Breast epithelium (tissue), 4 donors: ENCODE measurements at places on chromosomes 4 and X. TPM values are rescaled to one million over a fixed set of nuclear protein-coding genes. Genes with fewer than 3 reads are reported as not detected.

TCEAL9 gene
- 47.4 TPM for total RNA-seq

FGF13 gene
- 13.1 TPM for total RNA-seq

TMEM35A gene
- 0.33 TPM for total RNA-seq

SASH3 gene
- 6.6 TPM for total RNA-seq

MFAP3L gene
- 5.1 TPM for total RNA-seq

TSPAN6 gene
- total RNA-seq, result 30.9 TPM

CTAG1A gene
- 2.3 TPM for total RNA-seq

TENM3 gene
- 8.8 TPM for total RNA-seq

MAP7D3 gene
- 10.5 TPM for total RNA-seq

ZNF674 gene
- 7.3 TPM for total RNA-seq

TMPRSS11B gene
- not detected for total RNA-seq

HERC5 gene
- 5.0 TPM for total RNA-seq

DNA sequence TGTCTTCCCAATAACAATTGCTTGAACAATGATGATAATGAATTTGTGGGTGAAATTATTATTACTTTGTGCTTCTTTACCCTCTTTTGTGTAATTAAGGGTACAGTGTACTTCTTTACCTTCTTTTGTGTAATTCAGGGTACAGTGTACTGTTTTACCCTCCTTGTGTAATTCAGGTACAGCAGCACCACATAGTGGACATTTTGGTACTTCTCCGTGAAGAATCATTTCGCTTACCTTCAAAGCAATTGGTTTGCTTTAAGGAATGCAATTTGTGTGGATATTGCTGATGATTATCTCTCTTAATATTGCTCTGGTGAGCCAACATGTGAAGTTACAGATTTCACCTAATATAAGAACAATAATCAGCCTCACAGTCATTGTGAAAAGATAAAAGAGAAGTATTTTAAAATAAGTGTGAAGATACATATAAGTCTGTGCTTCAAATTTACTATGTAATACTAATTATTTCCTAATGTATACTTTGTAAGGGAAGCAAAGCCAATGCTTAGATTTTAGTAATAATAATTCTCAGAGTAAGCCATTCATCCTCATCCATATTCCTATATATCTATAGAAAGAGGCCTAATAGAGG is 27.2 kb upstream of the SEC24B start:
- H3K4me1 ChIP-seq, result no peaks in the 10 kb centered on the region
- no peaks in the 10 kb centered on the region for H3K27me3 ChIP-seq
- H3K36me3 ChIP-seq, result no peaks in the 10 kb centered on the region
- H3K27ac ChIP-seq, result no peak overlapping the region

- H3K27ac ChIP-seq, result no peak overlapping the region
- H3K4me3 ChIP-seq, result no peak overlapping the region
- no peaks in the 10 kb centered on the region for H3K27me3 ChIP-seq
- no peak for DNase-seq
These were observed 29.5 kb downstream of the ARHGAP10 start for GRCh38 chr4:147761218-147761883.

DNA sequence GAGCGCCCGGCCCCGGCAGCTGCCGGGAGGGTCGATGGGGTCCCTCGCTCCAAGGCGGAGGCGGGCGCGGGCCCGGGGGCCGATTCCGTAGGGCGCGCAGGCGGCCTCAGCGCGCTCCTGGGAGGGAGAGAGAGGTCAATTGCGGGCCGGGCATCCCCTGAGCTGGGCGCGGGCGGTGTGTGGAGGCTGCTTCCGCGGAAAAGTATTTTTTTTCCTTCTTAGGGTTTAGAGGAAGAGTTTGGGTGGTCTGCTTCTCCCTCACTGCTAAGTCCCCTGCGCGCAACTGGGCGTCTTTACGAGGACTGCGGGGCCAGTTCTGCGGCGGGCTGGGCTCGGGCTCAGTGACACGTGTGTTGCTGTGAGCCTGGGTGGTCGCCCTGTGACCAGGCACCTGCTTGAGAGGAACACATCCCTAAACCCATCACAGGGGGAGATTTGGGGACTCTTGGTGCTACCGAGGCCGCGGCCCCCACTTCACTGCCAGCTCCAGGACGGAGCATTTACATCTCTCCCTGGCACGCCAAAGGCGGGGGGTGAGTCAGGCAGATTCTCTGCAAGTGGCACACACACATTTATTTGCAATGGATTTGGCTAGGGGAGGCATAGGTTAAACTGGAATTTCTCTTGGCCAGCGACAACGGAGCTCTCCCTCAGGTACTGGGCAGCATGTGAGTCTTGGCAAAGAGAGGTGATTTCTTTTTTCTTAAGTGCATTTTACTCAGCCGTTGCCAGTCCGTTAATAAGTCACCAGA is 151.2 kb upstream of the SLC4A4 start:
- no peaks in the 10 kb centered on the region for H3K36me3 ChIP-seq
- DNase-seq, result no peak
- H3K4me1 ChIP-seq, result no peaks in the 10 kb centered on the region
- H3K27ac ChIP-seq, result peak overlapping the region; percentile 16

- peaks cover 46% of the 10 kb centered on the region for H3K27me3 ChIP-seq
- DNase-seq, result no peak
- no peak overlapping the region for H3K4me3 ChIP-seq
- H3K4me1 ChIP-seq, result no peaks in the 10 kb centered on the region
- H3K36me3 ChIP-seq, result no peaks in the 10 kb centered on the region
- H3K27ac ChIP-seq, result no peak overlapping the region
These were observed 7.1 kb downstream of the BEX1 start for GRCh38 chrX:103056902-103057301.

GRCh38 chr4:174437749-174438148 is 84.5 kb downstream of the HPGD start:
- no peak for DNase-seq
- no peaks in the 10 kb centered on the region for H3K27me3 ChIP-seq
- H3K36me3 ChIP-seq, result no peaks in the 10 kb centered on the region
- H3K27ac ChIP-seq, result no peak overlapping the region
- H3K4me1 ChIP-seq, result no peaks in the 10 kb centered on the region
- H3K4me3 ChIP-seq, result no peak overlapping the region

DNA sequence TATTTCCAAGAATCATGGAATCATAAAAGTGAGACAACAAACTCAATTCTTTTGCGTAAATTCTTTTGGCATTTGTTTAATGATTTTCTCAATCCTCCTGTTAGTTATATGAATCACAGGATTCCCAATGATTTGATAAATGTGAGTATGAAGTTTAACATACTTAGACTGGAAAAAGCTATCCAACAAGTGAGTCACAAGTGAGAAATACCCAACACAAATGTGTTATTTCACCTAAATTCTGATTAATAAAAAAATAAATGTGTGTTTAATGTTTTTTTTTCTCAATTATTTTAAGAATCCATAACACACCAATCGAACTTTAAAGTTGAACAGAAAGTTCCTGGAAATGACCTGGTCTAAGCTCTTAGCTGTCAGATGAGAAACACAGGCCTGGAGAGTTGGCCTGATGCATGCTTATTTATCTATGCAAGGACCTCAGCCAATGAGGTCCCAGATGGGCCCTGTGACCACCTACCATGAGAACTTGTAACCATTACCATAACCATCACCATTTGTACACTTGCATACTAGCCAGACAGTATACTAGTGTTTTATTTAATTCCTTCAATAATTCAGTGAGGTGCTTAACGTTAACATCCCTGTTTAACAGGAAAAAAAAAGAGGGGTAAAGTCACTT is 386.7 kb downstream of the SPRY1 start:
- H3K27me3 ChIP-seq, result no peaks in the 10 kb centered on the region
- no peaks in the 10 kb centered on the region for H3K4me1 ChIP-seq
- DNase-seq, result no peak
- no peaks in the 10 kb centered on the region for H3K36me3 ChIP-seq

DNA sequence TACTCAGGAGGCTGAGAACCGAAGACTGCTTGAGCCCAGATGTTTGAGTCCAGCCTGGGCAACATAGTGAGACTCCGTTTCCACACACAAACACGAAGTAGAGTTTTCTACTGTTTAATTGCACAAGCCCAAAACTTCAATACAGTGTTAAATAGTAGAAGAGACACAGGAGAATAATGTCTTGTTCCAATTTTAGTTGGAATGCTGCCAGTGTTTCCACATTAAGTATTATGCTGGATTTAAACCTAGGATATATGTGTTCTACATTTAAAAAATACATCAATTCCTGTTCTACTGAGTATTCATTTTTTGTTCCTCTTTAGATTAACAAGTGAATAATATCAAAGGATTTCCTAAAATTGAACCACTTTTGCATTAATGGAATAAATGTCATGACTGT is 91.3 kb downstream of the LCORL start:
- H3K4me3 ChIP-seq, result no peak overlapping the region
- no peaks in the 10 kb centered on the region for H3K4me1 ChIP-seq
- no peak overlapping the region for H3K27ac ChIP-seq
- DNase-seq, result no peak
- H3K36me3 ChIP-seq, result peaks cover 3% of the 10 kb centered on the region

GRCh38 chr4:88907478-88907877 is 149.5 kb downstream of the FAM13A start:
- no peak overlapping the region for H3K4me3 ChIP-seq
- H3K27ac ChIP-seq, result no peak overlapping the region
- no peaks in the 10 kb centered on the region for H3K27me3 ChIP-seq
- no peaks in the 10 kb centered on the region for H3K36me3 ChIP-seq
- DNase-seq, result no peak

- no peaks in the 10 kb centered on the region for H3K36me3 ChIP-seq
- peaks cover 6% of the 10 kb centered on the region for H3K27me3 ChIP-seq
- DNase-seq, result no peak
- no peaks in the 10 kb centered on the region for H3K4me1 ChIP-seq
- H3K4me3 ChIP-seq, result no peak overlapping the region
These were observed 71.7 kb downstream of the MID1 start for GRCh38 chrX:10548688-10549087.

GRCh38 chr4:48047421-48047844 is 30.9 kb downstream of the NIPAL1 start:
- no peaks in the 10 kb centered on the region for H3K4me1 ChIP-seq
- no peak overlapping the region for H3K27ac ChIP-seq
- H3K36me3 ChIP-seq, result no peaks in the 10 kb centered on the region

DNA sequence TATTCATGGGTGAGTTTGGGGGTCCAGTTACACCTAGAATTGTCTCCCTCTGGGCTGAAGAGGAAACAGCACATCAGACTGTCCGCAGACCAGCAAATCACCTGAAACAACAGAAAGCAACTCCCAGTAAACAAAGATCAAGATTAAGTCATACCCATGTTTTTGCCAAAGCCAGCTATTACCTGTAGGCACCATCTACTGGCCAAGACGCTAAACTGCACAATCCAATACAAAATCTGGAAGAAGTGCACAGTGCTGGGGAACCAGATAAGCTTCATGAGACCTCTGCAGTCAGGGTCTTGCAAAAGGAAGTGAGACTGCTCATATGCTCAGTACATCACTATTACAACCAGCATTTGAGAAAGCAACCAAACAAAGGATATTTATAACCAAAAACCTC is 157.5 kb upstream of the ITM2A start:
- H3K27ac ChIP-seq, result no peak overlapping the region
- H3K27me3 ChIP-seq, result no peaks in the 10 kb centered on the region
- H3K36me3 ChIP-seq, result no peaks in the 10 kb centered on the region
- DNase-seq, result no peak

DNA sequence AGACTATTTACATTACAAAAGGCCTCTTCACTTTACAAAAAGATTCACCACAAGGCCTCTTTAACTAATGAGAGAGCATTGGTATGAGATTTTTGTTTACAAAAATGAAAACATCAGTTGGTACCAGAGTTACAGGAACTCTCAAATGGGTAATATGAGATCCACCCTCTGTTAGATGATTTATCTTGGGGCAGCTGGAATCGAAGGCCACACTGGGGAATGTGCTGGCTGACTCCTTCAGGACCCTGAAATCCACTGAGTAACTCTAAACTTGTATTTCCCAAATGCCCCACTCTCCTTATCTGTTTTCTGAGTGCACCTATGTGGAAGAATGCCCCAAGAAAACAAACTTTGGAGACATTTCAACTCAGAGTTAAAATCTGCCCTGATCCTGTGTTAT is 232.9 kb upstream of the F9 start:
- no peaks in the 10 kb centered on the region for H3K4me1 ChIP-seq
- H3K27ac ChIP-seq, result no peak overlapping the region
- no peaks in the 10 kb centered on the region for H3K27me3 ChIP-seq
- no peak overlapping the region for H3K4me3 ChIP-seq
- H3K36me3 ChIP-seq, result no peaks in the 10 kb centered on the region
- DNase-seq, result no peak

DNA sequence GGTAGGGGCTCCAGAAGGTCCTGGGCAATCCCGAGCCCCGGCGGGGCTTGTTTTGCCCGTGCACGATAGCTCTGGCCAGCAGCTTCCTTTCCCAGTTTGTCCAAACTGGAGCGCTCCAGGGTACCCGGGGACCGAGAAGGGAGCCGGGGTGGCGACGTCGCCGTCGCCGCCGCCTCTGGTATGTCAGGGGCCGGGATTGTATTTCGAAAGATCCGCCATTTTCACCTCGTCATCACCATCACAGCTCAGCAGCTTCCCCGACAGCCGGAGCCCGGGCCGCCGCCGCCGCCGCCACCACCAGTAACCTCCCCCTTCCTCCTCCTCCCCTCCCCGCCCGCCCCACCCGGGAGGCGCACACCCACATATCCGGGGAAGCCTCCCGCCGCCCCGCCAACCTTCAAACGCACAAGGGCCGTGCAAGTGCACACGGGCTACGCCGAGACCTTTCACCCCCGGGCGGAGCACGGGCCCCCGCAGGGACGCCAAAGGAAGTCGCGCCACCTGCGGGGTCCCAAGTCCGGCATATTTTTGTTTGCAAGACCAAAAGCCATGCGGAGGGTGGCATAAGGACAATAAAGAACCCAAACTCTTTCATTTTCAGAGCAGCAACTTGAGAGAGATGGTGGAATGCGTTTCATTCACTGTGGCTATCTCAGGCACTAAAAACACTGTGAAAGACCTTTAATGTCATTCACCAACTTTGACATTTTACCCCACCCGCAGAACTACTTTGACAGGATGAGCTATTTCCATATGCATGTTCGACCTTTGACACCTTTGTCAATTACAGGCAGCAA is at the start of gene LIN54:
Gene LIN54, minus strand, starts transcription at position 302 of the 797 bp plus-strand sequence. CDS start 25,979 bp downstream, outside the sequence.
- H3K4me3 ChIP-seq, result peak within 1 kb of the TSS; percentile 75
- H3K27me3 ChIP-seq, result no peaks in the 10 kb centered on the region
- DNase-seq, result peak; percentile 70
- H3K4me1 ChIP-seq, result no peaks in the 10 kb centered on the region
- no peaks in the 10 kb centered on the region for H3K36me3 ChIP-seq

DNA sequence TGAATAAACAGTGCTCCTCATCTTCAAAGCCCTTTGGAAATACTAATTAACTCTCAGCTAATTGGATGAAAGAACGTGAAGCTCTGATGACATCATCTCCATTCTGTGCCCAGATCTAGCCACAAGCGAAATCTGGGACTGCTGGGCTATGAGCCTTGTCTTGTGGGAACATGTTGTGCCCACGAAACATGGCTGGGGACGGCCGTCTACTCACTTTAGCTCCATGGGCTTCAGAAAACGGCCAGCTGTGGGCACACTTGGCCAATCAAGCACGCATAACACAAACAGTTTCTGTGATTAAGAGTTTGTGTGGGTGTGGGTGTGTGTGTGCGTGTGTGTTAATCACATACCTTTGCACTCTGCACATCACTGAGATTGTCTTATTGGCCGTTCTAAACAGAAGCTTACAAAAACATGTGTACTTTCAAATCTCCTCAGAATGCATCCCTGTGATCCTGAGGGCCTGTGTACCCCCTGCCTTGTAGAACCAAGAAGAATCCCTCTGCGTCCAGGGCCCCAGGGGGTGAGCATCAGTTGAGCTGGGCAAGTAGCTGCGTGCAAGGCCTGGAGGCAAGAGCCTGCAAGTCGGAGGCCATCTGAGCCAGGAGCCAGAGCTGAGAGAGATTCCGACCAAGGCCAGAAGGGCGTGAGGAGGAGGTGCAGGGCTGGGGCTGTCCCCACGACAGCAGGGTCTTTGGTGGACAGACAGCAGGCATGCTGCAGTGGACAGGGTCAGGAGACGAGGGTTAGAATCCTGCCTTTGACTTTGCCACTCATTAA is 18.7 kb upstream of the ZNF185 start:
- H3K27me3 ChIP-seq, result peaks cover 47% of the 10 kb centered on the region
- H3K27ac ChIP-seq, result peak overlapping the region; percentile 58
- H3K4me1 ChIP-seq, result no peaks in the 10 kb centered on the region
- no peak overlapping the region for H3K4me3 ChIP-seq
